ENCODE measurements at places on chromosomes 7 and 10.

DNA sequence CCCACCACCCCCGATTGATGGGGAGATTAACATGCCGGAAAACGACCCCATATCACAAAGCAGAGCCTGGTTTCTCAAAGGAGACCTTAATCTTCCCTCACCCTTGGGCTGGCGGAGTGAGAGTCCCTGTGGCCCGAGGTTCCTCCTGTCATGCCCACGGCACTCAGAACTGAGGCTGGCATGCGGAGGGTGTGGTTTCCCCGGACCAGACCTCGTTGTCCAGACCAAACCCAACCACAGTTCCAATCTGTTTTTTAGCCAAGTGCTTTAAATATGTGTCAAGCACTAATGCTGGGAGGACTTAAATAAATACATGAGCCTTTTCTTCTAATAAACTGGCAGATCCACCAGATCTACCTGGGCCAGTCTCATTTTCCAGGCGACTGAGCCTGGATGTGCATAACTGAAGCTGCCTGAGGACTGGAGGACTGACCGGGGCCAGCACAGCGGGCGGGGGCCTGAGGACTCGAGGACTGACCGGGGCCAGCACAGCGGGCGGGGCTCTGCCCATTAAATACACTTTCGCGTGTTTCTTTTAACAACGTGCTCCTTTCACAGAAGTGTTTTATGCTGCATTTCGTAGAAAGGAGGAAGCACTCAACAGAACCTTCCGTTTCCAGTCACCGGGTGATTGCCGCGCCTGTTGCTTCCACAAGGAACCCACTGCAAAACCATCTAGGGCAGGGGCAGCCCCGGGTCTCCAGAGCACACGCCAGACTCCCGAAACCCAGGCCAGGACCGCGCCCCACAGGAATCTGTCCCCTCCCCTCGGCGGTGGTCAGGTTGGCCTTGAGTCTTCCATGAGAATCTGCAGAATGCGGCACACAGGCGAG is 334.6 kb downstream of the PTPRN2 start:
- no peak for DNase-seq

DNA sequence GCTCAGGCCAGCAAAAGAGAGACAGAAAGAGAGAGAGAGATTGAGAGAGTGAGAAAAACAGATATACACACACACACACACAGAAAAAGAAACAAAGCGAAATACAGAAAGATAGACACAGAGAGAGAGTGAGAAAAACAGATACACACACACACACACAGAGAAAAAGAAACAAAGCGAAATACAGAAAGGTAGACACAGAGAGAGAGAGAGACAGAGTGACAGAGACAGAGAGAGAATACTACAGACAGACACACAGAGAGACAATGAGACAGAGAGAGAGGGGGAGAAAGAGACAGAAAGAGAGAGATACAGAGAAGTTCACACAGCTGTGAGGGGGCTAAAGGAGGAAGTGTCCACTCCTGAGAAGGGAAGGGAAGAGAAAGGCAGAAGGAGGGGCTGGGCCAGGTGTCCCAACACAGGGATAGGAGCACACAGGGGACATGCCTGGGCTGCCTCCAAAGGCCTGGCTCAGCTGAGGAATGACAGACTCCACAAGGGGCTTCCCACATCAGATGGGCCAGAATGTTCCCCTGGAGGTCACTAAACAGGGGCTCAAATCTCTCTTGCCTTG is 4.3 kb downstream of the GCK start:
- no peak for DNase-seq

GRCh38 chr10:11727563-11727962 is 14.6 kb upstream of the ECHDC3 start:
- DNase-seq: no peak

- DNase-seq: no peak
Measured at GRCh38 chr10:128817636-128818035, 649.4 kb upstream of the MGMT start.

- no peak for DNase-seq
Measured at GRCh38 chr7:64656489-64656888, 9.4 kb upstream of the ZNF107 start.

DNA sequence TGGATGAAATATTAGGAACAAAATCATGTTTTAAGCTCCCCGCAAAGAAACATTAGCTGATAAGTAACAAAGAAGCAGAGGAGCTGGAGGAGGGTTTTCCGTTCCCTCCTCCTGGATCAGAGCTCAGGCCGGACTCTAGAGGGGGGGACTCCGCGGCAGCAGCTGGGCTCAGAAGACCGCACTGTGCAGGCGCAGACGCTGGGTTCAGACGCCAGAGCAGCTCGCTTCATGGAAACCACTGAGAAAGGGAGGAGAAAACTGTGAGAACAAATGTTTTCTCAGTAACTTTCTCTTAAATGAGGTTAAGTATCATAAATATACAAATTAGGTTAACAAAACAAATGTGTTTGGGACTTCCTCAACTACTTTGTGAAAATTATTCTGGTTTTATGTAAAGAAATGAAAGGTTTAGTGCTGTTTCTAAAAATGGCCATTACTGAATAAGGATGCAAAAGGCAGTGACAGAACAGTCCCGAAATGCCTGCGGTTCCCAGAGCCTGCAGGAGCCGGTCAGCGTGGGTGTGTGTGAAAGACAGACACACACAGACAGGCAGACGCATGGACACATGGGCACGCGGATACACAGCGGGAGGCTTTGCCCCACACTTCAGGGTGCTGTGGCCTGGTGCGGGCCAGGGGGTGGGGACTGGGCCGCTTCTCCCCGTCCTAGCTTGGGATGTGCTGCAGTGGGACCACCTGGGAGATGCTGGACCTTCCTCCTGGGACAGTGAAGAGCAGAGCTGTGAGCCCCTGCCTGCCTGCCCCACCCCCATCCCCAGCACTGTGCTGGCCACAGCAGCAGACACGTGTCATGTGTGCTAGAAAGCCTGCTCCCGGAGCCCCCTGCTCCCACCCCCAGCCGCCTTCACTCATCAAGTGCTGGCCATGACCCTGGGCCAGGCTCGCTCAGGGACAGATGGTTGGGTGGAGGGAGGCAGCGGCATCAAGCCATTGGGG is 20.3 kb upstream of the ADGRA1 start:
- no peak for DNase-seq

- DNase-seq: no peak
Measured at GRCh38 chr7:69903410-69903809, 305.1 kb downstream of the AUTS2 start.

- DNase-seq: no peak
Measured at GRCh38 chr7:114133717-114134116, 214.9 kb upstream of the PPP1R3A start.

DNA sequence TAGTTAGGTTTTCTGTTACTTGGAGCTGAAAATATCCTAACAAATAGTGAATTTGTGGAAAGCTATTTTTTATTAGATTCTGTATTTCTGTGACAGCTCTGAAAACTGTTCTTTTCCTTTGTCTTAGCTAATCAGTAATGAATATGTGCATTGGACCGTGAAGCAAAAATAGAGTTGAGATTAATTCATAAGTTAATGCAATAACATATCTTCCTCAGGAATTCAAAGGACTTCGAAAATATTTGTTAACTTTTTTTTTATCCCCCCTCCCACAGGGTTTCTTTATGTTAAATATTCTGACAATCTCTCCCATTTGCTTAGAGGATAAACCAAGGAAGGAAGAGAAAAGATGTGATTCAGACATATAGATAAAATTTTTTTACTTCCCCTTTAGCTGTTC is 101.4 kb downstream of the PODXL start:
- DNase-seq: no peak

- no peak for DNase-seq
Measured at GRCh38 chr10:12432402-12433189, 83.2 kb downstream of the CAMK1D start.

DNA sequence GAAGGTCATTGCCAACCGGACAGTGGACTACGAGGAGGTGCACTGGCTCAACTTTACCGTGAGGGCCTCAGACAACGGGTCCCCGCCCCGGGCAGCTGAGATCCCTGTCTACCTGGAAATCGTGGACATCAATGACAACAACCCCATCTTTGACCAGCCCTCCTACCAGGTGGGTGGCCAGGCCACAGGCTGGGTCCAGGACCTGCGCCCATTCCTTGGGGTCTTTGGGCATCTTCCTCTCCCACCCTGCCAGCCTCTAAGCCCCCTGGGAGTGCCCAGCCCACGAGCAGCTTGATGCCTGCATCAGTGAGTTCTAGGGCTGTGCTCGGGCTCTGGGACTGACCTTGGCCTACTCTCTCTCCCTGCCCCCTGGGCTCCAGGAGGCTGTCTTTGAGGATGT is 25.8 kb upstream of the VSIR start:
- DNase-seq: no peak

- no peak for DNase-seq
Measured at GRCh38 chr10:102578782-102579181, 65.5 kb upstream of the TRIM8 start.

DNA sequence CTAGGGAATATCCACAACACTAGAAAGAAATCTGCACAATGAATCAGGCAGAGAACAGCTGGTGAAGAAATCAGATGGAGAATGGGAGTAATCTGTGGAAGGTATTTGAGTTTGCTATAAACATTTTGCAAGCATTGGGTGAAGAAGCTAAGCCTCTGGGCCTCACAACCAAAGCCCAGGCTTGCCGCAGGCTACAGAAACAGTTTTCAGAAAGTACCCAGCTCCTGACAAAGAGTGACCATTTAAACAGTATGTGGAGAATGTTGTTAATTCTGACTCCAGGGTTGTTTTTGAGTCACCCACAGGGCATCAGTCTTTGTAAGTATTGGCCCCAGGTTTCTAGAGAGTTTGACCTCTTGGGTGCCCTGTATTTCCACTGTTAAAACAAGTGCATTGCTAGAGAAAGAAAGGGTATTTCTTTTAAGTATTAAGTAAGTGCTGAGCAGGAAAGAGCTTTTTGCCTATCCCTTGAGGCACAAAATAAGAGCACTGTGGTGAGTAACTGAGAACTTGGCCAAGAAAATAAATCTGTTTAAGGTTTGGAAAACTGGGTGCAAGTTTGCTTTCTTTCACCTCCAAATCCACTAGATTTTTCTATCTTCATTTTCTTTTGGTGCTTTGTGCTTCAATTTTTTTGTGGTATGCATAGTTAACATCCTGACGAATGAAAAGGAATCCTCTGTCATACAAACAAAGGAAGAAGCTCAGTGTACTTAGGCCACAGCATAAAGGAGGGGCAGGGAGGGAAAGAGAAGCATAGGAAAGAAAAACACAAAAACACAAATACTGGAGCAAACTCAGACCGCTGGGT is 691.8 kb downstream of the SUGCT start:
- no peak for DNase-seq

GRCh38 chr10:19499291-19499770 is 316.9 kb upstream of the PLXDC2 start:
- no peak for DNase-seq
